Dermis microvascular lymphatic vessel endothelial cell (primary cell): ENCODE measurements at places on chromosomes 6 and 20. TPM values are rescaled to one million over a fixed set of nuclear protein-coding genes. Genes with fewer than 3 reads are reported as not detected.

- DNase-seq = no peak
These were observed 335.8 kb upstream of the FLRT3 start for GRCh38 chr20:14673164-14673563.

The SPATA25 gene
- 0.51 and 1.0 TPM in 2 replicates for total RNA-seq

GRCh38 chr6:44480097-44480541, 92.6 kb downstream of the CDC5L start:
- no peak for DNase-seq

The RANBP9 gene
- total RNA-seq = 20.4 and 25.9 TPM in 2 replicates

The CFAP61 gene
- not detected in 2 replicates for total RNA-seq

DNA sequence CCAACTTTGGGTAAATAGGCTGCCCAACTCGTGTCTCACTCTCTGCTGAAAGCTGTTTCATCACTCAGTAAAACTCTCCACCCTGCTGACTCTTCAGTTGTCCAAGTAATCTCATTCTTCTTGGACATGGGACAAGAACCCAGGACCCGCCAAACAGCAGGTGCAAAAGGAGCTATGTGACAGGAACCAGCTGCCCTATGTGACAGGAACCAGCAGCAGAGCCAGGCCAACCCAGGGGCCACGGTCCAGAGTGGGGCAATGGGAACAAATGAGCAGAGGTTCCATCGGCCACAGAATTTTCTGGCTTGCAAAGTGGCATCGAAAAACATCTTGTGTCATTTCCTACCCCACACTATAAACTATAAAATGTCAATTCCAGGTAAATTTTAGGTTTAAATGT, 56.5 kb downstream of the MOXD1 start:
- DNase-seq = no peak

DNA sequence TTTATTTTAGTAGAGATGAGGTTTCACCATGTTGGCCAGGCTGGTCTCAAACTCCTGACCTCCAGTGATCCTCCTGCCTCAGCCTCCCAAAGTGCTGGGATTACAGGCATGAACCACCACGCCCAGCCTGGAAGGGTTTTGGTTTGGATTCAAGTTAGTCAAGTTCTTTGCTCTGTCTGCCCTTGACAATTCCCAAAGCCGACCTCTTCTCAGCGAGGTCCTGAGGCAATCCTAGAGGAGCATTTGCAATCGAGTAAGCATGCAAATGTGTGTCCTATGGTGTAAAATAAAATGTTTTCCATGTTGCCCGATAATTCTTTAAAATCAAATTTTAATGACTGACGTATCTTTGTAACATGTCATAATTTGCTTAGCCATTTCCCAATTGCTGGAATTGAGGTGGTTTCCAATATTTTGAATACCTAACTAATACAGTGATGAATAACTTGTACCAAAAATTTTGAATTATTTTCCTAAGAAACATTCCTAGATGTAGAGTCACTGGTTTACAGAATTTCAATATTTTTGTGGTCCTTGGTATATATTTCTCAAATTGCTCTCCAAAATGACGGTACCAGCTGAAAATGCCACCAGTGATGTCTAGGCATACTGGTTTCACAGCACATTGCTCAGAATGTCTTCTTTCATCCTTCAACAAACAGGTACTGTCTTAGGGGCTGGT, 38.7 kb downstream of the GTF2H5 start:
- no peak for DNase-seq

- no peak for DNase-seq
These were observed 213.6 kb upstream of the PREP start for GRCh38 chr6:105616521-105616920.

DNA sequence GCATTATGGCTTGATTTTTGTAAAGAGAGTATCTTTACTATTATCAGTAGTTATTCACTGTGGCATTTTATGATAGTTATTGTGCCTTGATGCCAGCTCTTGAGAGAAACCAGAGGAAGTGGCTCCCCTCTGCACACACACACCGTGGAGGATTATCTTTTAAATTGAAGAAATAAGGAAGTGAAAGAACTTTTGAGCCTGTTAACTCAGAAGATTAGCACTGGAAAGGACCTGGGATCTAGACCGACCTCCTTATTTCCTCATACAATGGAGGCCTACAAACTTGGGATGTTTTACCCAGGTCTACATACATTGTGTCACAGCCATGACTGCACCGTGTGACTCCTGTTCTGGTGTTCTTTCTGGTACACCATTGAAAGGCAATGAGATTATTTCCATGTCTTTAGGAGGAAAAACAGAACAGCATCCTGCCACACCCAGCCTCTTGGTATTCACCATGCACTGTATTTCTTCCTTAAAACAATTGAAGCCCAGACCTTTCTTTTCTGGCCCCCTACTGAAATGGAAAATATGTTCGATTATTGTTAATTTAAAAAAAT, 40.6 kb downstream of the HECA start:
- DNase-seq = no peak
